ENCODE measurements at places on chromosomes 16 and 17.

GRCh38 chr17:19443148-19443547, 32.1 kb downstream of the RNF112 start:
- no peaks in the 10 kb centered on the region for H3K27me3 ChIP-seq
- DNase-seq: no peak
- H3K4me1 ChIP-seq: peaks cover 8% of the 10 kb centered on the region
- no peak overlapping the region for H3K27ac ChIP-seq
- no peak overlapping the region for H3K4me3 ChIP-seq

DNA sequence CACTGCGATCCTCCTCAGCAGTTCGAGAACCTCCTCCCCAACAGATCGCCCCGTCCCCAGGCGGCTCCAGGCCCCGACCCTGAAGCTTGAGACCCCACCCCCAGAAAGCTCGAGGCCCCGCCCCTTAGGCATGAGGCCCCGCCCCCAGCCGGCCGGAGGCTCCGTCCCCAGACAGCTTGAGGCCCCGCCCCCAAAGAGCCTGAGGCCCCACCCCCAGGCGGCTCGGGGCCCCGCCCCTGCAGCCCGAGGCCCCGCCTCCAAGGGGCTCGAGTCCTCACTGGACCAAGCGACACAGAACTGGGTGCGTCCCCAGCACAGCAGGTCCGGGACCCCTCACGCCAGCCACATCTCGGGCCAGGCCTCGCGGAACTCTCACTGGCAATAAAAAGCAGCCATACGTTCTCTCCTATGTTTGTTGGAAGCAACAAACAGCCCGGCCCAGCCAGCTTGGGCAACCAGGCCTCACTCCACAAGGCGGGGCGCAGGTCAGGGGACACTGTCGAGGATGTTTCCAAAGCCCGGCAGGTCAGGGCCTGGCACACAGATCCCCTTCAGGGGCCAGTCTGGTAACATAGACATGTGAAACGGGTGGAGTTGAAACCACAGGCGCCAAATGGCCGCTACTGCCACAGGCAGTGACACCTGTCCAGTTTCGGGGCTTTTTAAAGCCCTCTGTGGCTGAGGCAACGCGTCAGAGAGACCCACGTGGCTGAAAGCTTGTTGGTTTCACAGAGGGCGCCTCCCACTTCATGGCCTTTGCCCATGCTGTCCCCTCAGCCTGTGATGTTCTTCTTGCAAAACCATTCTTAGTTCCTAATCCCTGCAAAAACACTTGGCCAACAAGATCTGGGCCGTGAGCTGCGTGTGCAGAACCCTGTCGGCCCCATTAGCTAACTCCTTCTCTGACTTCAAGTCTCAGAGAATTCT, 224.2 kb downstream of the PARN start:
- peak overlapping the region; percentile 95 for H3K27ac ChIP-seq
- H3K4me3 ChIP-seq: peak overlapping the region; percentile 56
- no peaks in the 10 kb centered on the region for H3K36me3 ChIP-seq
- H3K4me1 ChIP-seq: peaks cover 8% of the 10 kb centered on the region

GRCh38 chr17:78839235-78839761, 1.3 kb downstream of the USP36 start:
- H3K27ac ChIP-seq: no peak overlapping the region
- no peak for DNase-seq
- H3K4me3 ChIP-seq: peak overlapping the region; percentile 81
- H3K4me1 ChIP-seq: peaks cover 9% of the 10 kb centered on the region
- peaks cover 36% of the 10 kb centered on the region for H3K36me3 ChIP-seq

- H3K27ac ChIP-seq: no peak overlapping the region
- no peaks in the 10 kb centered on the region for H3K4me1 ChIP-seq
- no peaks in the 10 kb centered on the region for H3K27me3 ChIP-seq
- no peak for DNase-seq
These were observed 9.9 kb downstream of the ZFP90 start for GRCh38 chr16:68548947-68549346.

Data from SJCRH30 (cell line).